ENCODE measurements at places on chromosomes 2 and 18. TPM values are rescaled to one million over a fixed set of nuclear protein-coding genes. Genes with fewer than 3 reads are reported as not detected.

DNA sequence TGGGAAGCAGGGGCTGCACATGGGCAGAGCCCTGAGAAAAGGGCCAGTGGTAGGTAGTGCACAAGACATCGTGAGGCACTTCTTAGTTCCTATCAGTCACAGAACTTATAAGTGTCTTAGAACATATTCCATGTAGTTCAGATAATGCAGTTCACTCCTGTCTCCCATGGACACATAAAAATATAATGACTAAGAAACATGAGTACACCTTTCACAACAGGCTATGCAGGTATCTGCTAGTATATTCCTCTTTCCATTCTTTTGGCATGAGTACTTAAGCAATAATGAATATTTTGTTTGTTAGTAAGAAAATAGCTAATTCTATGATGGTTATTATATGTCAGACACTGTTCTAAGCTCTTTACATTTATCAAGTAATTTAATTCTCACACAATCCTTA is 808.4 kb downstream of the BCL11A start:
- no peak for DNase-seq
- H3K4me3 ChIP-seq, result no peak overlapping the region
- no peaks in the 10 kb centered on the region for H3K4me1 ChIP-seq
- H3K36me3 ChIP-seq, result no peaks in the 10 kb centered on the region
- no peaks in the 10 kb centered on the region for H3K27me3 ChIP-seq

TIMM21 gene
- total RNA-seq, result 22.1 TPM

GRCh38 chr2:73827660-73828388 is 937 bp upstream of the STAMBP start:
- peaks cover 6% of the 10 kb centered on the region for H3K36me3 ChIP-seq
- H3K4me3 ChIP-seq, result no peak overlapping the region
- H3K27ac ChIP-seq, result no peak overlapping the region
- no peaks in the 10 kb centered on the region for H3K27me3 ChIP-seq
- no peak for DNase-seq
- peaks cover 4% of the 10 kb centered on the region for H3K4me1 ChIP-seq

- no peak for DNase-seq
- no peaks in the 10 kb centered on the region for H3K36me3 ChIP-seq
- peaks cover 15% of the 10 kb centered on the region for H3K4me1 ChIP-seq
These were observed 25.1 kb downstream of the INPP5D start for GRCh38 chr2:233085037-233085838.

GRCh38 chr18:63445037-63445436 is 22.8 kb upstream of the VPS4B start:
- no peak for DNase-seq
- H3K27ac ChIP-seq, result no peak overlapping the region
- no peak overlapping the region for H3K4me3 ChIP-seq
- no peaks in the 10 kb centered on the region for H3K36me3 ChIP-seq
- no peaks in the 10 kb centered on the region for H3K4me1 ChIP-seq

RAB17 gene
- total RNA-seq, result 48.0 TPM

GRCh38 chr2:3022841-3023372 is 354.7 kb downstream of the EIPR1 start:
- no peaks in the 10 kb centered on the region for H3K36me3 ChIP-seq
- no peaks in the 10 kb centered on the region for H3K27me3 ChIP-seq
- H3K27ac ChIP-seq, result no peak overlapping the region
- DNase-seq, result no peak
- H3K4me1 ChIP-seq, result no peaks in the 10 kb centered on the region
- H3K4me3 ChIP-seq, result no peak overlapping the region

IL36B gene
- not detected for total RNA-seq

DNA sequence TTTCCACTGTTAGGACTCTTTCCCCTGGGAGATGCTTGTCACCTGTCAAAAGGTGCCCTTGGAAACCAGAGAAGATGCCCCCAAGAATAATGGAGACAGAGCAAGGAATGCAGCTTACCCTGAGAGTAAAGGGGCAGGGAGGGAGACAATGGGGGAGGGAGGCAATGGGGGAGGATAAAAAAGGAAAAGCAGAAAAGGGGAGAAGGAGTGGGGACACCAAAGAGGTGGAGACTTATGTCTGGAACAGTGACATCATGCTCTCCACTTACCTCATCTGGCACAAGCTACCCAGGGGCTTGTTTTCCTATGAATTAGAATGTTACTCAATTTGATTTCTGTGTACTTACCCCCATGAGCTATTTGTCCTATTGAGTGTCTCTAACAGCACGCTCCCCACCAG is 67.9 kb downstream of the MRO start:
- no peak overlapping the region for H3K27ac ChIP-seq
- H3K36me3 ChIP-seq, result no peaks in the 10 kb centered on the region
- peaks cover 3% of the 10 kb centered on the region for H3K27me3 ChIP-seq
- H3K4me1 ChIP-seq, result peaks cover 4% of the 10 kb centered on the region
- H3K4me3 ChIP-seq, result no peak overlapping the region

TNS1 gene
- total RNA-seq, result 308 TPM

GRCh38 chr18:62506495-62507143 is 16.2 kb upstream of the ZCCHC2 start:
- H3K4me3 ChIP-seq, result peak overlapping the region; percentile 33
- peaks cover 3% of the 10 kb centered on the region for H3K4me1 ChIP-seq
- H3K36me3 ChIP-seq, result no peaks in the 10 kb centered on the region
- no peaks in the 10 kb centered on the region for H3K27me3 ChIP-seq

GCG gene
- total RNA-seq, result not detected

DNA sequence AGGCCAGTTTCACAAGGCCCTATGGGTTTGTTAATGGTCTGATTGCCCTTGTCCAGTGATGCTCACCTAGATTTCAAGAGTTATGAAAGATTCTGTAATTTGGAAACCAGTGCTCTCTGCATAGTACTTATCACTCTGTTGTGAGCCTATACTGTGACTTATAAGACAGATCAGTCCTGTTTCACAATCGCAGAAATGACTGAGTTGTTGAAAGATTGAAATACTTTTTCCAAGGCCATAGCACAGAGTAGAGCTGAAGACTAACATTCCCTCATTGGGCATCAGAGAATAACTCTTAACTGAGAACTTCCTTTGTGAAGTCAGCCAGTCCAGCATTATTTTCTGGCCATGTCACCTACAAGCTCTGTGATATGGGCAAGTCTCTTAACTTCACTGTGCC is 44.0 kb downstream of the CCDC85A start:
- H3K4me3 ChIP-seq, result no peak overlapping the region
- no peaks in the 10 kb centered on the region for H3K36me3 ChIP-seq
- H3K4me1 ChIP-seq, result no peaks in the 10 kb centered on the region
- no peak for DNase-seq

- no peak for DNase-seq
- H3K36me3 ChIP-seq, result peaks cover 2% of the 10 kb centered on the region
- no peak overlapping the region for H3K4me3 ChIP-seq
- H3K4me1 ChIP-seq, result no peaks in the 10 kb centered on the region
- no peaks in the 10 kb centered on the region for H3K27me3 ChIP-seq
- no peak overlapping the region for H3K27ac ChIP-seq
These were observed 72.3 kb upstream of the RIOK3 start for GRCh38 chr18:23380817-23381216.

DNA sequence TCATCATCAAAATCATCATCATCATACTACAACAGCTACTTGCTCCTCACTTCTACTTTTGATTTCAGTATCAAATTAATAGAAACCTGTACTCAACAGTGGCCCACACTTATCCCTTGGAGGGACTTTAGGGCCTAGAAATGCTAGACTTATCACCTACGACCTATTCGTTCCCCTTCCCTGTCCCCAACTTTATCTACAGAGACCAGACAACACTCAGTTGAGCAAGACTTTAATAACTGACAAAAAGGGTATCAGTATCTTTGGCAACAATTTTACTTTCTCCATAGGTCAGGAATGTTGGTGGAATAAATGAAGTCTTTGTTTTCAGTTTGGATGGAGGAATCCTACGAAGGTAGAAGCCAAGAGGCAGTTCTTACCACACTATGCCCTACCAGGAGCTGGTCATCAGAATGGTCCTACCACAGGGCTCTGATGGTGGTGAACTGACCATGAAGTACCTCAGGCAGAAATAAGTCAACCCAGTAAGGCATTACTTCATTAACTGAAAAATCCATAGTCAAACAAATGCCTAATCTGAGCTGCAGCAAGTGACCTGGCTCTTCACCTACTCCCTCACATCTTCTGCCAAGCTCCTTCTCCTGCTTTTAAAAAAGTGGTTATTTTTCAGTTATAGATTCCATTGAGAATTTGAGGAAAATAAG is 26.6 kb downstream of the MBD2 start:
- no peak for DNase-seq
- no peak overlapping the region for H3K4me3 ChIP-seq
- no peaks in the 10 kb centered on the region for H3K4me1 ChIP-seq
- no peaks in the 10 kb centered on the region for H3K27me3 ChIP-seq

INPP4A gene
- total RNA-seq, result 28.8 TPM

DNA sequence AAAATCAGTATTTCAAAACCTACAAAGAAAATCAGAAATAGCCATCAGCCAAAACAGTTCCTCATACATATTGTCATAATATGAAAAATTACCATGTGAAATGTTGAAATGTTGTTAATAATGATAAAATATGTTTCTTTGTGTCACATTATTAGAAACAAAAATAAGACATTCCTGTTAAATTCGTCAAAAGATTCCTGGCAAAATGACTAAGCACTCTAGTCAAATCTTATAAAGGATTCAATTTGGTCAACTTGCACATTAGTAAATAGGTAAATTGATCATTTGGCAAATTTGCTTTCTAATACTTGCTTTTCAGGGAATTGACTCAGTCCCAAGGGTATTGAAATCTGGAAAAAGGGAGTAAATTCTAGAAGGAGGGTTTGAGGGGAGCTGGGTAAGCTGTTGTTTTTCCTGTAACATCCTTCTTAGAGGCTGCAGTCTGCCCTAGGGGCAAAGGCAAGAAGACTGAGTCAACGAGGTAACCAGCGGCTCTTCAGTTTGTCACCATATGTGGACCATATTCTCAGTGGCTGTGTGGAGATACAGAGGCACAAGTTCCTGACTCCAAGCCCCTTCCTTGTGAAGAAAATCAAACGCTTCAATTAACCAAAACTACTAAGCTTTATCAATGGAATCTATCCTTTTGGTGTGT is 482.3 kb downstream of the TNS1 start:
- no peak overlapping the region for H3K27ac ChIP-seq
- H3K27me3 ChIP-seq, result no peaks in the 10 kb centered on the region
- H3K4me1 ChIP-seq, result no peaks in the 10 kb centered on the region
- DNase-seq, result no peak
- no peaks in the 10 kb centered on the region for H3K36me3 ChIP-seq
